ENCODE measurements at places on chromosomes 5 and 9.

DNA sequence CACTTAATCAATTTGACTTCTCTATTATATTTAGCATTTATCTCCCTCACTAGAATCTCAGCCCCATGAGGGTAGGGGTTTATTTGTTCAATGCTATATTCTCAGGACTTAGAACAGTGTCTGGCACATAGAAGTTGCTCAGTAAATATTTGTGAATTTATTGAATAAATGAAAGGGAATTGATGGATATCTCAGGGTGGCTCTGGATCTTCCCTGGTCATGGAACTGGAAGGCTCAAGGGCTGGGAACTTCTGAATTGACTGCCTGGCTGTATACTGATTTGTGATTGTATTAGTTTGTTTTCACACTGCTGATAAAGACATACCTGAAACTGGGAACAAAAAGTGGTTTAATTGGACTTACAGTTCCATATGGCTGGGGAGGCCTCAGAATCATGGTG lies 57.2 kb downstream of the KIF4B start:
- DNase-seq = no peak

DNA sequence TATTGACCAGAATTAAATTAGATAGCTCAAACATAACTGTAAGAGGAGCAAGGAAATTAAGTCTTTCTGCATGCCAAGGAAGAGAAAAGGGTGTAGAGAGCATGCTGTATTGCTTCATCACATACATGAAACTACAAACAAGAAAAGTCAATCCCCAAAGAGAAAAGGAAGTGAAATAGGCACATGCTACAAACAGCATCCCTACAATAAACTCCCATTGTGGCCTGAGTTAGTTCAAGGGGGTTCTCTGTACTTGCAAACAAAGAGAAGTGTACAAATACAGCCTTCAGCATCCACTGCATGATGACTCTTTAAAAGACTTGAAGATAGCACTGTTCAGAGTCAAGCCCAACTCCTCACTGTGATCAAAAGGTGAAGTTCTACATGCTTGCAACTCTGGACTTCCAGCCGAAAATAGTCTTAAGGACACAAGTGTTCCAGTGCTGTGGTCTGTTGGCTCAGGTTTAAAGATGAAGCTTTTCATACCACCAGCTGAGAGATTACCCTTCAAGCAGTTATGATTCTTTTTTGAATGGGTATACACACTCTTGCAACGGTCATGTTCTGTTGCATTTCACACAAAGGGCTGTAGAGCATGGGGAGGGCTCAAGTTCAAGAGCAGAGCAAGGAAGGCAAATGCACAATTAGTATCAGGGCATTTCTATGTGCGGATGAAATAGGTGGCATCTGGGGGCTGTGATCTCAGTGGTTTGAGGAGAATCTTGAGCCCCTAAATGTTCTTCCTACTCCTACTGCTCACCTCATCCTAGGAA lies 534.5 kb downstream of the EBF1 start:
- no peak for DNase-seq

GRCh38 chr5:81310402-81311063 lies 9.1 kb downstream of the ZCCHC9 start:
- DNase-seq = no peak

DNA sequence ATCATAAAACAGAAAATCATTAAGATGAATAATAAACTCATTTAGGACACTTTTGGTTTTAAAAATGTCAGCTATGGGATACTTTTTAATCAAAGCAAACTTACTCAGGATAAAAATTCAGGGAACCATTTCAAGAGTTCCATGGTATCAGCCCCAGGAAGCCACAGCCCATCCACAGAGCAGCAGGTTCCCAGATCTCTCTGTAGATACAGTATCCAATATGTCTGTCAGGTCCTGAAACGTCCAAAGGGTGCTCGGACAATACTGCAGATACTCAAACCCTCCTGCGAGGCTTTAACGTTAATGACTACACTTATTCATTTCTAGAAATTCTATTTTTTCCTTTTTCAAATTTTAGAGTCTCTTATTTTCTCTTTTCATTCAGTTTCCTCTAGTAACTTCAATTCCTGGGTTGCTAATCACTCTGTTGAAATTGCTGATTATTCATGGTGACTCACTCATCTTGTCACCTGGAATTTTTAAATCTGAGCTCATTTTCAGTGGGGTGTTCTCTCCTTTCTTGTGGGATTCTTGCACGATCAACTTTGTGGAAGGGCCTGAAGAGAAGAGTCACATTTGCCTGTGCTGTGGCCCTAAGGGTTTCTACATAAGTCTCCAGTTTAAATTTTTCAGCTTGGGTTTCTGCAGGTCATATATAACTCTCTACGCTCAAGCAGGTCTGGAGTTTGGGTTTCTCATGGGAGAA lies 435.8 kb downstream of the CTNND2 start:
- no peak for DNase-seq

GRCh38 chr9:89522261-89522958 lies 24.5 kb upstream of the SEMA4D start:
- DNase-seq = peak; percentile 31
